ENCODE measurements at places on chromosomes 7 and 10.

DNA sequence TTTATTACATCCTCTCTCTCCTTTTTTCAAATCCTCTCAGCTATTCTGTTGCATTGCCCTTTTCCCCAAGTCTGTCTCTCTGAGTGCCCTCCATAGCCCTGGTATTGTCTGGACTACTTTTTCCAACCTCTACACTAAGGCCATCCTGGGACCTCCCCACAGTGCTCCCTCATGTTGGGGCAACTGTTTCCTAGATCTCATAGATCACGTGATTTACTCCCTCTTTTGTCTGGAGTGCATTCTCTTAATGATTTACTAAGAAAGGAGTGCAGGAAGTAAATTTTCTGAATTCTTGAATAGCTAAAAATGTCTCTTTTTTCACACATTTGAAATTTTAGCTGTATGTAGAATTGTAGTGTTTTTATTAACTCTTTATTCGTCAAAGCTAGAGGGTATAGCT, 217.0 kb downstream of the PAXIP1 start:
- DNase-seq = no peak

DNA sequence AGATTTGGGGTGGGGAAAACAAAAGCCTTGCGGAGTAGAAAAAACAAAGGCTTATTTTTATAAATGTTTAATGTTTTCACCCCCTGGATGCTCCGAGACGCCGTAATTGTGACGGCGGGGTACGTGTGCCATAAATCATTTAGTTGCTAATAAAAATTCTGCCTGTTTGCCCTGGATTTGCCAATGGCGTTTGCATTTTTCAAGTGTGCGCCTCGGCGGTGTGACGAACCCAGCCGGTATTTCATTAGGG, 2.5 kb upstream of the TNRC18 start:
- no peak for DNase-seq

DNA sequence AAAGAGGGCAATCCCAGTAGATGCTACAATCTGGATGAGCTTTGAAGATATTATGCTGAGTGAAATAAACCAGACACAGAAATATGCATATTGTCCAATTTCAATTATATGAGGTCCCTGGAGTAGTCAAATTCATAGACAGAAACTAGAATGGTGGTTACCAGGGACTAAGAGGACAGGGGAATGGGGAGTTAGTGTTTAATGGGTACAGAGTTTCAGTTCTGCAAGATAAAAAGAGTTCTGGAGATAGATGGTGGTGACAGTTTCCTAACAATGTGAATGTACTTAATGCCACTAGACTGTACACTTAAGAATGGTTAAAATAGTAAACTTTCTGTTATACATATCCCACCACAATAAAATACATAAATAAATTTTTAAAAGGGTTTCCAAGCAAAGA, 236.6 kb downstream of the ELMO1 start:
- no peak for DNase-seq

DNA sequence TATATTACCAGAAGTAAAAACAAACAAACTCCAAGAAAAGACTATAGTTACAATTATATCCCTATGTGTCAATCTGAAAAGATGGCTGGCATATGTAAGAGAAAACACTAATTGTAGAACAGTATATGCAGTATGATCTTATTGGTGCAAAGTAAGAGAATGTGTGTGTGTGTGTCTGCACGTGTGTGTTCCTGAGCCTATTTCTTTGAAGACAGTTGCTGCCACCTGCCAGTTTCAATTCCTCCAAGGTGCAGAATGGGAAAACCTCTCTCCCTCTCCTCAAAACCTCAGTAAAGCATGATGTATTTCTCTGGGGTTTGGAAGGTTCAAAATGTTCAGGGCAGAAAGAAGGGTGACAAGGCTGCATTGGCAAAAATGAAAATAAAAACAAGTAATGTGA, 8.8 kb upstream of the SFTPA1 start:
- DNase-seq = no peak

- no peak for DNase-seq
Observed at GRCh38 chr10:17427201-17427600, 27.2 kb downstream of the ST8SIA6 start.

DNA sequence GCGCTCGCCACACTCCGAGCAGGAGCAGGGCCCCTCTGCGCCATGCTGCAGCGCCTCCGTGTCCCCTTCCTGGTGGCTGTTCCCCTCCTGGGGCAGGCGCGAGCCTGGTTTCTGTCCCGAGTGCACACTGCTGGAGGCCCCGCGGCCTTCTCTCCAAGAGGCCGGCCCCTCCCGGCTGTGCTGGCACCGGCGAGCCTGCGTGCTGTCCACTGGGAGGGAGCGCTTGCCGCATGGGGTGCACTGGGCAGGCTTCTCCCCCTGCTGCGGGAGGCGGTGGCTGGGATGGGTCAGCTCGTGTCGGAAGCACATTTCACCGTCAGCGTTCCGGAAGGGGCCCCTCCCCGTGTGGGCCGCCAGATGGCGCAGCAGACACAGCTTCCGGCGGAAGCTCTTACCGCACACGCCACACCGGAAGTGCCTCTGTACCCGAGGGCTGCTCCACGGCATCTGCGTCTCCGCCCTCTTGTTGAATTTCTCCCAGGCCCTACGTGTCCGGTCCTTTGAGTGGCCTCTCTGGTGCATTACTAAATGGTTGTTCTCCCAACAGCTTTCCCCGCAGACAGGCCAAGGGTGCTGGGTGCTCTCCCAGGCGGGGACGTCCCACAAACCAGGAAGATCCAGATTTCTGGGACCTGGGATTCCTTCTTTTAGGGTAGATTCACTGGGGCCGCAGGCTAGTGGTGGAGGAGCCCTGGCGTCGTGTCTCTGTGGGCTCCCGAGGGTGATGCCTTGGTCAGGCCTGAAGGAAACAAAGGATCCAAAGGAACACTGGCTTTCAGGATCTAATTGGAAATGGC, 18.7 kb downstream of the ZNF786 start:
- DNase-seq = peak; percentile 39

DNA sequence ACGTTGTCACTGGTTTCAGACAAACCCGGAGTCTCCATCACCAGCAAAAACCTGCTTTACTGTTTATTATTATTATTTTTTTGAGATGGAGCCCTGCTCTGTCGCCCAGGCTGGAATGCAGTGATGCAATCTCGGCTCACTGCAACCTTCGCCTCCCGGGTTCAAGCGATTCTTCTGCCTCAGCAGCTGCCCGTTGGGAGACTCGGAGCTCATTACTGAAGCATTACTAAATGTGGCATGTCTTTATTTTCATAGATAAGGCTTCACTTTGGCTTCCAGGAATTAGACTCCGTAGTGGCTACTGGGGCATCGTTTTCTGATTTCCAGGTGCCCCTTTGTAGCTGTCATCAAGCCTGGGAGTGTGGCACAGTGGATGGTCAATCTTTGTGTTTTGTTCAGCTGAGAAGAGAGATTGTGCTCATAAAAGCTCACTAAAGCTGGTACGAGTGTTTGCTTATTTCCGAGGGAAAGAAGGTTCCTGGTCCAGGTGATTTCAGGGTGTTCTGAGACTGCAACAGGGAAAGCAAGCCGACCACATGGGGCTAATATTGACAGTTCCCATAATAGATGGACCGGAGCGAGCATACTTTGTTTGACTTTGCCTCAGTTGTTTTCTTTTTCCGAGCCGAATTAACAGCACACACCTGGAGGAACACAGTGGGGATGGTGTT, 163.1 kb downstream of the CAMK1D start:
- DNase-seq = no peak

DNA sequence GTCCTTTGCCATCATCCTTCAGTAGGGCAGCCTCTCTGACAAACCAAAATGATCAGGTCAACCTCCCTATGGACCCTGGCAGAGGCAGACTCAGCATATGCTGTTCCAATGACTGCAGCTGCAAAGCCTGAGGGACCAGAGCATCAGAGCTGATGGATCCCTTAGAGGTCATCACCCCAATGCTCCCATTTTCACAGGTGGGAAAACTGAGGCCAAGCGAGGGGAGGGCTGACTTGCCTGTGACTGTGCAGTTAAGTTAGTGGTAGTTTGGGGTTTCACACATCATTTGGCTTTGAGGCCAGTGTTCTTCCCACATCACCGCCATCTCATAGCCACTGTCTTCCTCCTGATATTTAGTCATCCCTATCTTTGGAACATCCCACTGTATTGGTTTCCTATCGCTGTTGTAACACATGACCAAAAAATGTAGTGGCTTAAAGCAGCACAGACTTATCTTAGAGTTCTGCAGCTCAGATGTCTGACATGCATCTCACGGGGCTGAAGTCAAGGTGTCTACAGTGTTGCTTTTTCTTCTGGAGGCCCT, 69.3 kb upstream of the PDZD8 start:
- DNase-seq = no peak

DNA sequence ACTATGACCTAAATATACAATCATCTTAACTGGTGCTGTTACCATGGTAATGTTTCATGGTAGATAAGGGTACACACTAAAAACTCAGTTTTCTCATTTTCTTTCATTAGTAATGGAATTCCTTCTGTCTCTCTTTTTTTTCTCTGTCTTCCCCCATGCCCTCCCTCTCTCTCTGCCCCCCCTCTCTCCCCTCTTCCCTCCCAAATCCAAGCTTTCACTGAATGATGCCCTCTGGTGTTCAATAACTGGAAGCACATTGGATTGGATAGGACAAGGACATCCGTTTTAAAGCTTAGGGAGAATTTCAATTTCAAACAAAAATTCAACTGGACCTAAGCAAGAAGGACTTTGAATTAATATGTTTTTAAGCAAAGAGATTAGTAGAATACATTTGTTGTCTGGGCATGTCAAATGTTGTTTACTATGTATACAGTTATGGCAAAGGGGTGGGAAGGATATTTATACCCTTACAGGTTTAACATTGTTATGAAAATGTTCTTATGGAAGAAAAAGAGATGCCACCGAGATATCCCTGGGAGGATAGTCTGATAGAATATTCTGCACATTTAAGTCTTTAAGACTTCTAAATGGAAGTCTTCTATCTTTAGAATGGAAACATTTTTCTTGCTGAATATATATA, 6.1 kb downstream of the CHRM2 start:
- peak; percentile 20 for DNase-seq

DNA sequence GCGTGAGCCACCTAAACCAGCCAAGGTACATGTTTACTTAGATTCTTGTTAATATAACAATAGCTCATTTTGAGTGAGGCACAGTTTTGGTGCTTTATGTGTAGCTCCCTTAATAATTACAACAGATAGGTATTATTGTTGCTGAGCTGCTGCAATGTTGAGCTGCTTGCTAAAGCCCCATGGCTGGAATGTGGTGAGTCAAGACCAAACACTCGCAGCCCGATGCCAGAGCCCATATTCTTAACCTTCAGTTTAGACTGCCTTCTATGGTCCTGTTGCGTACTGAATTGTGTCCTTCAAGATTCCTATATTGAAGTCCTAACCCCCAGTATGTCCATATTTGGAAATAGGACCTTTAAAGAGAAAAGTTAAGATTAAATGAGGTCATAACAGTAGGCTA, 407.1 kb downstream of the NEBL start:
- no peak for DNase-seq

GRCh38 chr10:116126954-116127695, 145.9 kb downstream of the GFRA1 start:
- DNase-seq = no peak

GRCh38 chr7:11726794-11727155, 105.2 kb downstream of the THSD7A start:
- no peak for DNase-seq

GRCh38 chr7:117872561-117873309, 506 bp downstream of the CTTNBP2 start:
- DNase-seq = peak; percentile 59

- no peak for DNase-seq
Observed at GRCh38 chr10:24120646-24121045, 88.3 kb upstream of the KIAA1217 start.

DNA sequence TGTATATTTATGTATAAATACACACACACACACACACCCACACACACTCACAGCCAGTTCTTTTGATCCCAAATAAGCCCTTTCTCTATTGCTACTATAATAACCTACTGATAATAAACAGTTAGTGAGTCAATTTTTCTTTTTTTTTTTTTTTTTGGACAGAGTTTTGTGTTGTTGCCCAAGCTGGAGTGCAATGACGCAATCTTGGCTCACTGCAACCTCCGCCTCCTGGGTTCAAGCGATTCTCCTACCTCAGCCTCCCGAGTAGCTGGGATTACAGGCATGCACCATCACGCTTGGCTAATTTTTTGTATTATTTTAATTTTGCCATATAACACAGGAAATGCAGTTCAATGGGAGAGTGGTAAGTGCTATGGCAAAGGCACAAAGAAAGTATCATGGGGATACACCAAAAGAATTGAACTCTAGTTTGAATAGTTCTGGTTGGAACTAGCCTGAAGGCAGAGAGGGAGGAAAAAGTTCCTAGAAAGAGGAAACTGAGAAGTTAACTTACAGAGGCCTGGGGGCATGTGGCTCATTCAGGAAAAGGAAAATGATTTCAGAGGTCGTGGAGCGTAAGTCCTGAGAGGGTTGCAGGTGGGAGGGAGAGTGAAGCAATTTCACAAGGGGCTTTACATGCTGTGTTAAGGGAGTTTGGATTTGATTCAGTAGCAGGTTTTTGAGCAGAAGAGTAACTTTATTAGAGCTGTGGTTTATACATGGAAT, 44.4 kb upstream of the JCAD start:
- no peak for DNase-seq

GRCh38 chr7:11208883-11209465, 235.3 kb downstream of the PHF14 start:
- no peak for DNase-seq

DNA sequence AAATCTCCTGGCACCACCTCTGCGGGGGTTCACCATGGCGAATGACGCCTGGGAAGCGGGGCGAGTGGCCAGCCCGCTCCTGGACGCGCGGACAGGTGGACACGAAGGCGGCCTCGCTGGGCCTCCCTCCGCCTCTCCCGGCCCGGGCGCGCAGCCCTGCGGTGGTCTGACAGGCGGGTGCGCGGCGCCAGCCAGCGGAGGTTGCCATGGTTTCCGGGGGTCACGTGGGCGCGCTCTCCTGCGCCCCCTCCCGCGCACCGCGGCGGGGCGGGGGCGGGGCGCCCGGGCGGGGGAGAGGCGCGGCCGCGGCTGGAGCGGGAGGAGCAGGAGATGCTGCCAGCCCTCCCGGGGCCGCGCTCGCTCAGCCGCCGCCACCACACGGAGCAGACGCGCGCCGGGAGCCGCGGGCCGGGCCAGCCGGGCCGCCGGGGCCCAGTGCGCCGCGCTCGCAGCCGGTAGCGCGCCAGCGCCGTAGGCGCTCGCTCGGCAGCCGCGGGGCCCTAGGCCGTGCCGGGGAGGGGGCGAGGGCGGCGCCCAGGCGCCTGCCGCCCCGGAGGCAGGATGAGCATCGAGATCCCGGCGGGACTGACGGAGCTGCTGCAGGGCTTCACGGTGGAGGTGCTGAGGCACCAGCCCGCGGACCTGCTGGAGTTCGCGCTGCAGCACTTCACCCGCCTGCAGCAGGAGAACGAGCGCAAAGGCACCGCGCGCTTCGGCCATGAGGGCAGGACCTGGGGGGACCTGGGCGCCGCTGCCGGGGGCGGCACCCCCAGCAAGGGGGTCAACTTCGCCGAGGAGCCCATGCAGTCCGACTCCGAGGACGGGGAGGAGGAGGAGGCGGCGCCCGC, at the start of gene PRKAR2B:
TSS of gene PRKAR2B (plus strand) at position 359 of the 848 bp plus-strand sequence. CDS start at position 562, 203 bp downstream.
- DNase-seq = peak; percentile 87

- DNase-seq = no peak
Observed at GRCh38 chr10:67302701-67303100, 376.9 kb downstream of the LRRTM3 start.

All from HuH-7 (cell line).